ENCODE measurements at places on chromosomes 5 and 9.

GRCh38 chr9:110545705-110546104 lies 33.8 kb downstream of the SVEP1 start:
- DNase-seq, result no peak

GRCh38 chr5:53884417-53884816 lies 324.0 kb downstream of the NDUFS4 start:
- no peak for DNase-seq

GRCh38 chr9:17719053-17719452 lies 140.2 kb downstream of the SH3GL2 start:
- DNase-seq, result no peak

DNA sequence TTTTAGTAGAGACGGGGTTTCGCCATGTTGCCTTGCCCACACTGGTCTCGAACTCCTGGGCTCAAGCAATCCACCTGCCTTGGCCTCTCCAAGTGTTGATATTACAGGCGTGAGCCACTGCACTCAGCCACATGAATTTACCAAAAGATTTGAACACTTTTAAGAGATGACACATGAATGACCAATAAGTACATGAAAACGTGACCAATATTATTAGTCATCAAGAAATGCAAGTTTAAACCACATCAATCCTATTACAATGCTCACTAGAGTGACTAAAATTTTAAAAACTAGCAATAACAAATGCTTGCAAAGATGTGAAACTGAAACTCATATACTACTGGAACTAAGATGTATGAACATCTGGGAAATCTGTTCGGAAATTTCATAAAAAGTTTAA lies 54.3 kb downstream of the NR6A1 start:
- no peak for DNase-seq

GRCh38 chr5:79707535-79707934 lies 17.9 kb downstream of the CMYA5 start:
- DNase-seq, result no peak

DNA sequence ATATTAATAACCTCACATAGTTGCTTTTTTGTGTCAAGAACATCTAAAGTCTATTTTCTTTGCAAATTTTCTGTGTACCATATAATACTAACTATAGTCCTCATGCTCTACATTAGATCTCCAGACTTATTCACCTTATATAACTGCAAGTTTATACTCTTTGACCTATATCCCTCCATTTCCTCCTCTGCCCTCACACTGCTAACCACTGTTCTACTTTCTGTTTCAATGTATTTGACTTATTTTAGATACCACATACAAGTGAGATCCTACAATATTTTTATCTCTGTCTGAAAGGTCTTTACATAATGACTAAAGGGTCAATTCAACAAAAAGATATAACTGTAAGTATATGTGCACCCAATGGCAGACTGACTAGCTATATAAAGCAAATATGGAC lies 789.7 kb upstream of the ZNF608 start:
- DNase-seq, result no peak

DNA sequence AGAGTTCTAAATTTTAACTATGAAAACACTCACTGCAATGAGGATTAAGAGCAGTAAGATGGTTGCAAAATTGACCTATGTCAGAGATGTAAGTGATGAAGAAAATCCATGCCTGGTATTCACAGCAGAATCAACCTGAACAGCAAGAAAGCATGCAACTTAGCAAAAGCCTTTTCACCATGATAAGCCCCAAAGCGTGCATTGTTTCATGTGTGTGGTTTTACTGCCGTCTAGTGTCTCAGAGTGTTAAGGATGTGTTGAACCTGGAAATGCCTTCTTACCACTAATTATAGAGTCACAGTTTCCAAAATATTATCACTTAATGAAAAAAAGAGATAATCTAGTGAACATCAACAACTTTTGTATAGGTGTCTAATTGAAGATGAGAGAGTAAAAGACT lies 415.2 kb upstream of the TRPC7 start:
- no peak for DNase-seq

GRCh38 chr5:157570531-157571200 lies 4.9 kb downstream of the ADAM19 start:
- no peak for DNase-seq

GRCh38 chr9:134738869-134739659 lies 97.5 kb downstream of the COL5A1 start:
- peak; percentile 80 for DNase-seq

- DNase-seq, result no peak
Measured at GRCh38 chr5:147586221-147586620, 76.4 kb upstream of the DPYSL3 start.

All from amygdala (tissue), 56 donors.